ENCODE measurements at places on chromosomes 7 and 10.

GRCh38 chr7:25906003-25906402, 246.0 kb upstream of the NFE2L3 start:
- DNase-seq, result no peak

DNA sequence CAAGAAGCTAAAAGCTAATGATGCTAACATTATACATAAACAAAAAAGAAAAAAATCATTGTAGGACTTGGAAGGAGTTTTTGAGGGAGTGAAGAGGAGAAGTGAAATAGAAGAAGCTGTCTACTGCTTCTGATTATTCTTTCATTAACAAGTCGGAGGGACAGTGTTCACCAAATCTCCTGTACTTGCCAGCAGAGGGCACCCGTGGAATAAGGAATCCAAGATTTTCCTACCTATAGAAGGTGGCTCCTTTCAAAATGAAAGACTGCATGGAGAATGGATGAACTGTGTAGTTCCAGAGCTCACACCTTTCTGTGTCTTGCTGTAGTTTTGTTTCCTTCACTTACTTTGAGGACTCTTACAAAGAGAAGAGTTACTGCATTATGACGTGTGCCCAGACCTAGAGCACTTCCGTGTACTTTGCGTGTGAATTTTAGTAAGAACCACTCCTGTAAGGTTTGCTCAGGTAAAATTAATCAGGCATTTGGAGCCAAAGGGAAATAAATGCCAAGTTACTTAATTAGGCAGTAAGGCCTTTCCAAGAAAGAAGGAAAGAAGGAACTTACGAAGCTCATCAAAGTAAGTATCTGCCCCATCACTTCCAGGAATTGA, 145.1 kb downstream of the SEMA3D start:
- DNase-seq, result no peak

- no peak for DNase-seq
These were observed 900 bp upstream of the MICALL2 start for GRCh38 chr7:1459920-1460820.

DNA sequence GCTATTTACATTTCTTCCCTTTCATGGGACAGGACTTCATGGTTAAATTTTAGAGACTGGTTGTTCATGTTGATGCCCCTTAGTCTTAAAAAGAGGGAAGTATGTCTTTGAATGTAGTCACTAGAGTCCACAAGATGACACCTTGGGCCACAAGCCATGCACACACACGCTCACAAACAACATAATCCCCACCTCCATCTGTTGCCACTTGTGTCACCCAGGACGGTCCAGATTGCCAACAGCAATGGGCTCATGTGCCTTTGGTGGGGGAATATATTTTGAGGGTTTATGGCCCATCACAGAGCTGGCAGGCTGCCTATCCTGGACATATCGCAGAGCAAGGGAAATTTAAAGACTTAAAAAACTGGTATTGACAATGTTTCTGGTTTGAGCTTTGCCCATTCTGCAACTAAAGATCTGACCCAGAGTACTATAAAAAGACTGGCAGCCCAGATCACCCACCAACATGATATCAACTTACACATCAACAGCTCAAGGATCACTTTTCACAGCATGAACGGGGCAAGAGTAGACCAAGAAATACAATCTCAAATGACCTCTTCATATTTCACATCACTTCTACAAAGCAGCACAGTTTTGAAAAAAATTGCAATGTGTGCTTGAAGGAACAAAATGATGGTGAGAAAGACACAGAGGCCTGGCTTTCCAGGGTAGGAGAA, 50.5 kb downstream of the STRA8 start:
- no peak for DNase-seq

DNA sequence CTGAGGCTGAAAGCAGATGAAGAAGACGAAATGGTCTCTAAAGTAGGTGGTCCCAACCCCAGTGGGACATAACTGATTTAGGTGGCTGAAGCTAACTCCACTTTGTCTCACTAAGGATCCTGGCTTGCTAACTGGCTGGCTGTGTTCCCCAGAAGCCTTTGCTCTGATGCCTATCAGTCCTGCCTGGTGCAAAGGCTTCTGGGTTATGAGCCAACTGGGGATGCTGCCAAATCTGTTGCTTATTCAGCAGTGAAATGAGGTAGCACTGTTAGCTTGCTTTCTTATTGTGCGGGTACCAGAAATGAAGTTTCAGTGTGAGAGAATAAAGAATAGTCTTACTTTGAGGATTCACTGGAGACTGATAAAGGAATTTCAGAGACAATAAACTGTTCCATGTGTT, 18.1 kb downstream of the PRKG1 start:
- no peak for DNase-seq

GRCh38 chr7:1920266-1920681, 250.2 kb downstream of the ELFN1 start:
- DNase-seq, result no peak

DNA sequence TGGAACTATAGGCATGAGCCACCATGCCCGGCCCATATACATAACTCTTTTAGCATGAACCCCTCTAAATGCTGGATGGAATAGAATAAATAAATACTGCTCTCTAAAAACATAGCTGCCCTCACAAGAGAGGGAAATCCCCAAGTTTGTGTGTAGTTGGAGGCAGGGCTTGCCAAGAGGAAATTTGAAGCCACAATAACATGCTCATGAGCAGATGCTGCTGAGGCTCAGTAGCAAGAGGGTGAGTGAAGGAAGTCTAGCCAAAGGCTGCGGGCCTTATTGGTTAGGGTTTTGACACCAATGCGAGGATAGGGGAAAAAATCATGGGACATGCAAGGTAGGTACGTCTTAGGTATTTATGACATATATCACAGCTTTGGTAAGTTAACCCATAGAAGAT, 17.3 kb downstream of the TPK1 start:
- DNase-seq, result no peak

GRCh38 chr10:52004342-52004949, 305.1 kb upstream of the CSTF2T start:
- no peak for DNase-seq

Measured in esophagus squamous epithelium (tissue), 5 donors.